ENCODE measurements at places on chromosomes 4 and X.

DNA sequence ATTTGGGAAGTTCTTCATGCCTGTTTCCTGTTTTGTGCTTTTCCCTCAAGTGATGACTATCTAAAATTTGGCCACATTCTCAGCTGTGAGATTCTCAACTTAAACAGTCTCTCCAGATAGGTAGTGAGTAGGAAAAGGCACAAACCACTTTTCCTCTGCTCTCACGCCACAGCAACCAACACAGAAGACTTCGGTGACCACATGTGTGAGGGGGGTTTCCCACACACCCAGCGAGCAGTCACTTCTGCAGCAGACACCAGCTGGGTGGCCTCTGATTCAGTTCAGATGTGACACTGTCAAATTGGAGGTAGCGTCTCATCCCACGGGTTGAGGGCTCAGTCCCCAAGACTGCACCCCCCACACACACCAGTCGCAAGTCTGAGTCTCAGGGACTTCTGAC, 25.1 kb upstream of the CLDN34 start:
- peak; percentile 29 for DNase-seq

- no peak for DNase-seq
These were observed 15.0 kb downstream of the TLR7 start for GRCh38 chrX:12881914-12882313.

GRCh38 chrX:155148724-155149537, 67.3 kb upstream of the VBP1 start:
- no peak for DNase-seq

- DNase-seq: no peak
These were observed 133.6 kb upstream of the RASGEF1B start for GRCh38 chr4:81605271-81605670.

- DNase-seq: no peak
These were observed 43.0 kb upstream of the TEX13D start for GRCh38 chrX:124289443-124289842.

- DNase-seq: no peak
These were observed 40.7 kb upstream of the MBTPS2 start for GRCh38 chrX:21798677-21799219.

- no peak for DNase-seq
These were observed 151.0 kb downstream of the CAMK2D start for GRCh38 chr4:113610537-113610936.

- DNase-seq: no peak
These were observed 67.0 kb downstream of the TMEM156 start for GRCh38 chr4:38964942-38965775.

GRCh38 chrX:118823263-118824172, at the start of gene ZCCHC12:
Gene ZCCHC12 (plus strand): TSS chrX:118823824. CDS start chrX:118825245, 1,421 bp downstream.
- DNase-seq: no peak

GRCh38 chr4:166518776-166519175, 645.7 kb downstream of the TLL1 start:
- DNase-seq: no peak

DNA sequence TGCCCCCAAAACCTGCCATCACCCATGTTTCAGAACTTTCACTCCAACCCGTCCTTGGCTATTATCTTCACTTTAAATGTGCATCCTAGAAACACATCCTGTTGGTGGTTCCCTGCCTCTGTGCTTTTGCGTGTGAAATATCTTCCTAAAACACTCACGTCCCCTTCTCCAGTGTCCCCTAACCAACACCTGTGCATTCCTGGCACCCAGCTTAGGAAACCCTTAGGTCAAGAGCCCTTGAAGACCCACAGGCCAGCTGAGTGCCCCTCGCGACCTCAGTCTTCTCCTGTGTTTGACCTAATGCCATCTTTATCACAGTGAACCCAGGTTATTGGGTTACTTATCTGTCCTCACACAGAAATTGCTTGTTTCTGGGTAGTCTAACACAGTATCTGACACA, 117.6 kb downstream of the STK32B start:
- DNase-seq: no peak

DNA sequence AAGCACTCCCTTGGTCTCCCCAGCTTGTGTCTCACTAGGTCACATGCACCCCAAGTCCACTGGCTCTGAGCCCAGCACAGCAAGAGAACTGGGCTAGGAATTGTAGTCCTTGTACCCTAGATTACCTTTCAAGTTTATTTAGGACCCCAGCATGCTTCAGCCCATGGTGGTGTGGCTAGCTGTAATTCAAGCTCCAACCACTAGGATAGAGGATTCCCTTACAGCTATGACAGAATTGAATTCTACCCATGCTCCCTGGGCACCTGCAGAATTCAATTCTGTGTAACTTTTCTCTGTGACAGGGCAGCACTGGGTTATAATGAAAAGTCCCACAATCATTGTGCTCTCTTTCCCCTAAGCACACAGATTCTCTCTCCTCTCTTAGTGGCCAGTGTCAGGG, 253.8 kb upstream of the DMD start:
- DNase-seq: no peak

DNA sequence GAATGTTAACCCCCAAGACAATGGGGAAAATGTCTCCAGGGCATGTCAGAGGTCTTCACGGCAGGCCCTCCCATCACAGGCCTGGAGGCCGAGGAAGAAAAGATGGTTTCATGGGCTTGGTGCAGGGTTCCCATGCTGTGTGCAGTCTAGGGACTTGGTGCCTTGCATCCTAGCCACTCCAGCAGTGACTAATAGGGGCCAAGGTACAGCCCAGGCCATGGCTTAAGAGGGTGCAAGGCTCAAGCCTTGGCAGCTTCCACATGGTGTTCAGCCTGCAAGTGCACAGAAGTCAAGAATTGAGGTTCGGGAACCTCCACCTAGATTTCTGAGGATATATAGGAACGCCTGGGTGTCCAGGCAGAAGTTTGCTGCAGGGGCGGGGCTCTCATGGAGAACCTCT, 50.6 kb downstream of the BMP3 start:
- no peak for DNase-seq

- DNase-seq: no peak
These were observed 7.3 kb downstream of the CCDC22 start for GRCh38 chrX:49242545-49243066.

- DNase-seq: no peak
These were observed 301.0 kb downstream of the LDB2 start for GRCh38 chr4:16597443-16597842.

GRCh38 chr4:147826288-147826646, 94.4 kb downstream of the ARHGAP10 start:
- DNase-seq: no peak

DNA sequence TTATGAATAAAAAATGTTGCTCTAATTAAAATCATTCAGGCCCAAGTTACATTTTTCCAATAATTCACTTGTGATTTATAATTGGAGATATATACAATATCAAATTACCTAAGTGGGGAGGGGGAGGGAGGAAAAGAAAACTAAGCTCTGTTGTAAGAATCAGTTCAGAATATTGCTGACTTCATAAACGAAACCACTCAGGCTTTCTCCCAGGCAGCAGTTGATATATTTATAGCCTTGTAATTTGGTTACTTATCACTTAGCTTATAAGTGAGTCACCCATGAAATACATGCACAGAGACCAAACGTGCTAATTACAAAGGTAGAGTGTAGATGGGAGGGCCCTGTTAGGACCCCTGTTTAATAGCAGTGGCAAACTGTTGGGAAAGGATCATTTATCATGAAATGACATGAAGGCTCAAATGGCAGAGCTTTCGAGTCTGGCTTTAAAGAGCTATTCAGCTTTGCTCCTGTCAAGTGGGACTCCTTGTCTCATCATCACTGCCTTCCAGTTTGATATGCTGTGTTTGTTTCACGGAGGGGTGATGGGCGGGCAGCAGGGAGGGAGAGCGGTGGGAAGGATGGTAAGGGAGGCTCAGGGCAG, 105.6 kb upstream of the PGRMC2 start:
- no peak for DNase-seq

- DNase-seq: no peak
These were observed 58.0 kb upstream of the UNC5C start for GRCh38 chr4:95606739-95607138.

GRCh38 chrX:39766085-39766726, 331.6 kb downstream of the BCOR start:
- DNase-seq: no peak

DNA sequence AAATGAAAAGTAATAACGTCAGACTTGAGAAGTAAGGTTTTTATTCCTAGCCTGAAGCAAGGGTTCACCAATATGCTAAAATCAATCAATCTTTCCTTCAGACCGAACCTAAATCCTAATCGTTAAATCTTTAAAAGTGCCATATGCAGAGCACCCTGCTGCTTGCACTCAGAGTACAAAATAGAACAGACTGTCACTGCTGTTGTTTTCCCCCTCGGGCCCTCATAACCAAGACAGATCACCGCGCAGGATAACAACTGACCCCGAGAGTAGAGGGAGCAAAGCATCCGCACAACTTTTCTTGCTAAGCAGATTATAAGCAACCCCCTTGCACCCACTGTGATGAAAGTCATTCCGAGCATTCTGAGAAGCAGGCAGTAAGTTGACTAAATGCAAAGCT, 550.9 kb upstream of the NDST4 start:
- no peak for DNase-seq

GRCh38 chr4:100019821-100020220, 69.7 kb upstream of the H2AZ1 start:
- DNase-seq: no peak

GRCh38 chr4:25370242-25370641, 6.8 kb upstream of the ANAPC4 start:
- no peak for DNase-seq

DNA sequence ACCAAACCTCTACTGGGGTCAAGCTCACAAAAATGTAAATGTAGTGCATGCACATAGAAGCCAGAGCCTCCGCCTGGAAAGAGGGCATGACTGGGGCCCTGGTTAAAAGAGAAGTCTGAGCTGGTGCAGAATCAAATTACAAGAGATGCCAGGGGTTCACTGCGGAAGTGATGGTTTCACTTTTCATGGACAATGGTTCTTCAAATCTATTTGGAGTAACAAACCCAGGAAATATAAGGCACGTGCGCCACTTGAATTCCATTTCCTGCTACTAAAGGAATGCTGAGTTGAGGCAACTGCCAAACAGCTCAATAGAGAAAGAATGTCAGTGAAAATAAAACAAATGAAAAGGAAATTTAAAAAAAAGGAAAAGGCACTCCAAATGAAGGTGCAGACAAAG, 79.8 kb downstream of the FUNDC1 start:
- DNase-seq: no peak
